HFFc6 (cell line): ENCODE measurements at places on chromosomes 7 and 10. TPM values are rescaled to one million over a fixed set of nuclear protein-coding genes. Genes with fewer than 3 reads are reported as not detected.

The CYP26A1 gene
- total RNA-seq, result 0.15 TPM in 1 of 3 replicates, not detected in the others

The C7orf33 gene
- not detected in 3 replicates for total RNA-seq

The SLC18A2 gene
- not detected in 3 replicates for total RNA-seq

The MOGAT3 gene
- total RNA-seq, result not detected in 3 replicates

The HOXA3 gene
- 0.39 and 1.4 TPM in 2 replicates for total RNA-seq

DNA sequence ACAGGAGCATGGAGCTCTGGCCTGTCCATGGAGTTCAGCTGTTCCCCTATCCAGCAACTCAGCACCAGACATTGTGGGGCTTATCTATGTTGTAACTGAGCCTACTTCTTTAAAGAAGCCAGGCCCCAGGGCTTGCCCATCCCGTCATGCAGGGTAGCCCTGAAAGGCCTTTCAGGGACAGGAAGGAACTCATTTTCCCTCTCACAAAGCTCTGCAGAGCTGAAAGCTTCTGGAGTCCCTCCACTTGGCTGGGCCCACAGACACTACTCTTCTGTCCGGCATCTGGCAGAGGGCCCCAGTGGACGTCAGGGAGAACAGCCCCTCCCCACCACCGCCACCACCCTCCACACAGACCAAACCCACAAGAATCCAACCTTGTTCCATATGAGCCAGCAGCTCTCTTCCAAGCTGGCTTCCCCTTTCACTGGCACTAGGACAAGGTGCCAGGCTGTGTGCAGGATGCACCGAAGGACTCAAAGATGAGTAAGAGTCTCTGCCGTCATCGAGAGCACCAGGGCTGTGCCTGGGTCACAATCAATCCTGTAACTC lies 33.1 kb downstream of the DENND2A start:
- DNase-seq, result peak; percentile 46
- peaks cover 69% of the 10 kb centered on the region for H3K4me1 ChIP-seq
- no peaks in the 10 kb centered on the region for H3K27me3 ChIP-seq
- no peaks in the 10 kb centered on the region for H3K36me3 ChIP-seq

DNA sequence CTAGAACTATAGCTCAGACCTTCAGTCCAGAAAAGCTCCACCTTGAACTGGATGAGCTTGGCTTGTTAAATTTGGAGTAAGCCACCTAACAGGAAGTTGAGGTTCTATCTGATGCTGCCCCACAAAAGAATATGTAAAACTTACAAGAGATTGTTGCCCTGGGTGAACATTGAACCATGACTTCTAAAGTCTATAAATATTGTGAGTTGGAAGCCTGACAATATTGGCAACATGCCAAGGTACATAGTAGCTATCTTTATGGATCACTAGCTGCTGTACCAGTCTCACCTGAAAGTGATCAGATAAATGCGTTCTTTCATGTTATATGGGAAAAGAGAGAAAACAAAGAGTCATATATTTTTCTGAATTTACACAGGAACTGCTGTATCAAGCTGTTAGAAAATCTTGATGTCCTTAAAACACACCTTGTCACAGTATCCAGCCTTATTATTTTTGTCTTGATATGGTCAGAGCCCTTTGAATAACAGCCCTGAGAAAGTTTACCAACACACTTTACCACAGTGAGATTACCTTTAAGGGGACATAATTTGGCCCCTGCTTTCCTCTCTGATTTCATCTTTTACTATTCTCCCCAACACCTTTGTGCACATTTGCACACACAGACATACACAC lies 92.0 kb downstream of the LSMEM1 start:
- peaks cover 2% of the 10 kb centered on the region; the same call in 1 of the 2 replicates for H3K27me3 ChIP-seq
- DNase-seq, result no peak
- no peak overlapping the region for H3K4me3 ChIP-seq

DNA sequence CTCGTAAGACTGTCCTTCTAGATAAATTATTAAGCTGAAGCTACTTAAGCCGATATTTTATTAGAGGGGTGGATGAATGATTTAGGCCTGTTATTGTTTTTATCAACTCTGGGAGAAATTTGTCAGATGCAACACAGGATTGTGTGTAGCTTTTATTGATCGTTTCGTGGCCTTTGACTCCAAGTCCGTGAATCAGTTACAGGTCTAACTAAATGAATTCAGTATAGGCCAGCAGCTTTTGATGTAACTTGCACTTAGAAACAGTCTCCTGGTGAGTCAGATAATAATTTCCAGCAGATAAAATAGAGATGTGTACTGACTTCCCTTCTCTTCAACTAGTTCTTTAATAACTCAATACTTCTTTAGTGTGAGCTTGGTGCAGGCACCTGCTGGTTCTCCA lies 341.7 kb upstream of the SMIM30 start:
- H3K36me3 ChIP-seq, result no peaks in the 10 kb centered on the region
- no peak overlapping the region for H3K27ac ChIP-seq
- no peaks in the 10 kb centered on the region for H3K27me3 ChIP-seq
- no peak for DNase-seq

- H3K27me3 ChIP-seq, result peaks cover 24% of the 10 kb centered on the region
- H3K36me3 ChIP-seq, result peaks cover 6% of the 10 kb centered on the region; the same call in 1 of the 2 replicates
- no peak overlapping the region for H3K4me3 ChIP-seq
Observed at GRCh38 chr10:5996696-5997095, 19.4 kb upstream of the IL15RA start.

- no peak overlapping the region for H3K27ac ChIP-seq
- H3K36me3 ChIP-seq, result 0 out of 2 replicates have a peak, but pooled peaks cover under 1% of the 10 kb centered on the region
- no peaks in the 10 kb centered on the region; the same call in none of the 2 replicates for H3K27me3 ChIP-seq
- DNase-seq, result no peak
- H3K4me1 ChIP-seq, result no peaks in the 10 kb centered on the region
Observed at GRCh38 chr7:70356085-70356786, 758.0 kb downstream of the AUTS2 start.

DNA sequence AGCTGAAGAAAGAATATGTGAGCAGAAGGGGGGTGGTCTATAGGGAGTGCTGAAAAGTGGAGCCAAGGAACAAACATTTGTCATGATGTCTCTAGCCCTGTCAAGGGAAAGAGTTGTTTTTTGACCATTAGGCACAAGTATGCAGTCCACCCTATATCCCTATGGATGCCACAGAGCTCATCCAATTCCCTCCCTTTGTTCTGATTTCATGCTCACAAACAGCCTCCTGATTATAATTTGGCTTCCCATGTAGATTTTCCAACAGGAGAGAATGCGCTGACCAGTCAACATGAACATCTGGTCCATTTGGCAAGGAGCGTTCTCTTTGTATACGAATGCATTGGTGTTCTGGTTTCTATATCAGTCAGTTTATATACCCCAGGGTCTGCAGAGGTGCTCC lies 12.1 kb upstream of the CEP41 start:
- no peak overlapping the region for H3K27ac ChIP-seq
- peaks cover 7% of the 10 kb centered on the region for H3K36me3 ChIP-seq
- no peak overlapping the region for H3K4me3 ChIP-seq
- no peak for DNase-seq

- H3K4me3 ChIP-seq, result no peak overlapping the region
- no peaks in the 10 kb centered on the region for H3K4me1 ChIP-seq
- DNase-seq, result no peak
- H3K27me3 ChIP-seq, result peaks cover 3% of the 10 kb centered on the region; the same call in 1 of the 2 replicates
Observed at GRCh38 chr10:124622158-124622557, 122.0 kb downstream of the FAM53B start.

DNA sequence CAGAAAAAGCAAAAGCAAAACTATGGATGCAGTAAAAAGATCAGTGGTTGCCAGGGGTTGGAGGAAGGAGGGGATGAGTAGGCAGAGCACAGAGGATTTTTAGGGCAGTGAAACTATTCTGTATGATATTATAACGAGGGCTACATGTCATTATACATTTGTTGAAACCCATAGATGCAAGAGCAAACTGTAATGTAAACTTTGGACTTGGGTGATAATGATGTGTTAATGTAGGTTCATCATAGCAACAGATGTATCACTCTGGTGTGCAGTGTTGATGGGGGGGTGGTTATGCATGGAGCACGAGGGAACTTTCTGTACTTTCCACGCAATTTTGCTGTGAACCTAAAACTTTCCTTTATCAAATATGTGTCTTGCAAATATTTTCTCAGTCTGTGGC lies 23.2 kb downstream of the SLK start:
- no peak for DNase-seq
- peak overlapping the region; percentile 63 for H3K4me3 ChIP-seq
- no peaks in the 10 kb centered on the region for H3K27me3 ChIP-seq
- H3K36me3 ChIP-seq, result peaks cover 7% of the 10 kb centered on the region

DNA sequence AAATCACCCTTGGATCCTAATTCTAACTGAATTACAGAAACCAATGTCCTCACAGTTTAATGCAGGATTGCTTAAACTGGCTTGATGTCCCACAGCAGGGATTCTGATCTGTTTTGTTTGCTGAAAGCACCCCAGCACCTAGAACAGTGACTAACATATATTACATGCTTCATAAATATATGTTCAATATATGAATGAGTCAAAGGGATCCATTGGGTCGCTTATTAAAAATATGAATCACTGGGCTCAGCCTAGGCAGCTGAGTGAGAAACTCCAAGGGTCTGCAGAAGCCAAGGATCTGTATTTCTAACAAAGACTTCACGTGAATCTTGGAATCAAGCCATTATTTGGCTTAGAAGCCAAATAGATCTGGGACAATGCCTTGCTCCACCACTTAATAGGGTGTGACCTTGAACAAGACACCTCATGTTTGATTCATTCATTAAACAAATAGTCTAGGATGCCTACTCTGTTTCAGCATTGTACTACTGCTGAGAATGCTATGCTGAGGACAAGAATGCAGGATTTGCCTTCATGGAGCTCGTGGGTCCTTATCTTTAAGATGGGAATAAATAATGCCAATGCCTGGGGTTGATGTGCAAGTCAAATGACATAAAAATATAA lies 103.4 kb upstream of the DLX6 start:
- H3K36me3 ChIP-seq, result no peaks in the 10 kb centered on the region
- no peak for DNase-seq
- H3K4me1 ChIP-seq, result no peaks in the 10 kb centered on the region
- H3K27me3 ChIP-seq, result no peaks in the 10 kb centered on the region
